ENCODE measurements at places on chromosomes 4 and X.
A peak's percentile ranks its signal among the peaks of the same experiment; 100 is the strongest.

DNA sequence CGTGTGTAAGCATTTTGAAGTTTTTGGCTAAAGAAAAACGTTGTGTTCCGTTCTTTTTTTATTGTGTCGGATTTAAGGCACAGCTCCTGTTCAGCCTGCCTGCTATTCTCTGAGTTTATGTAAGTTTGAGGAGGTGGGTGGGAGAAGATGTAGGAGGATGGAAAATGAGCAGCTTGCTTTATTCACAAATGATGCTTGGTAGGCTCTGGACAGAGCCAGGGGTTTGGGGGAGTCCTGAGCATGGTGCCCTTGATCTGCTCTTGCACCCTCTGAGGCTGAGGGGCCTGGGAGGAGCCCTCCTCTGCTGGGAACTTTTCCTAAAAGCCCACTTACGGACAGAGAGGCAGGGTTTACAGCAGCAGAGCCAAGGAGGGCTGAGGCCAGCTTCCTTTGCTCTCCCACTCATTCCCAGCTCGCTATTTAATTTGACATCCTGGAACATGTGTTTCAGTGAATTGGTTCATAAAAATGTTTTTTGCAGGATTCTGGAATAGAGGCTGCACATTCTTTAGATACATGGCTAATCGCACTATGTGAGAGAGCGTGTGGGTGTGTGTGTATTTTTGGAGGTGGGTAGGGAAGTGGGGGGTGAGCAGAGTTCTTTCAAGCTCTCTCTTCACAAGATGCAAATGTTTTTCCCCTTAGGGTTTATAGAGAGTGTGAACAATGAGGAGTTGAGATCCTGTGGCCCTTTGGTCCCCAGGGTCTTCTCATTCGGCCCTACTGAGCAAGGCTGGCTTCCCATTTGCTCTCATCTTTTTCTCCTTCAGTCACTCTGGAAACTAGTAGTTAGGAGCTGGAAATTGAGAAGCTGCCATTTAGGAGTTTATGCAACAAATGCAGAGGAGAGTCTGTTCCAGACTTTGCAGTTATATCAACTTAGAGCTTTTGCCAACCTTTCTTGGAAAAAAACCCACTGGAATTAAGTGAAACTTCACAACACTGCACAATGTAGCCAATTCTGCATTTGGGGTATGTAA, 32.1 kb downstream of the TMEM131L start:
- no peak for DNase-seq

DNA sequence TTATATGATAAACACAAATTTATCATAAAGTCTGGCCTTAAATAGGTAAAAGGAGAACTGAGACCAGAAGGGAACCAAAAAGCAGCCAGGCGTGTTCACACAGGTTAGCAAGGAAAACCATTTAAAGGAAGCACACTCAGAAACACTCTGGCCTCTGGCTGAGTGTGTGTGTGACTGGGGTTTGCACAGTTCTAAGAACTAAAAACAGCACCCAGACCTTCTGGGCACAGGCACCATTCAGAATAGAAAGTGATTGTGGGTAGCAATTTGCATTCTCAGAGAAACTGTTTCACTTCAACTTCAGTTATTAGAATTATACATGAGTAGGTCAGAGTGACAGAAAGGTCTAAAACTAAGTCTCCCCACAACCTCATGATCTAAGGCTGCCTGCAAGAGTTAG, 10.0 kb downstream of the GPR82 start:
- no peak for DNase-seq

DNA sequence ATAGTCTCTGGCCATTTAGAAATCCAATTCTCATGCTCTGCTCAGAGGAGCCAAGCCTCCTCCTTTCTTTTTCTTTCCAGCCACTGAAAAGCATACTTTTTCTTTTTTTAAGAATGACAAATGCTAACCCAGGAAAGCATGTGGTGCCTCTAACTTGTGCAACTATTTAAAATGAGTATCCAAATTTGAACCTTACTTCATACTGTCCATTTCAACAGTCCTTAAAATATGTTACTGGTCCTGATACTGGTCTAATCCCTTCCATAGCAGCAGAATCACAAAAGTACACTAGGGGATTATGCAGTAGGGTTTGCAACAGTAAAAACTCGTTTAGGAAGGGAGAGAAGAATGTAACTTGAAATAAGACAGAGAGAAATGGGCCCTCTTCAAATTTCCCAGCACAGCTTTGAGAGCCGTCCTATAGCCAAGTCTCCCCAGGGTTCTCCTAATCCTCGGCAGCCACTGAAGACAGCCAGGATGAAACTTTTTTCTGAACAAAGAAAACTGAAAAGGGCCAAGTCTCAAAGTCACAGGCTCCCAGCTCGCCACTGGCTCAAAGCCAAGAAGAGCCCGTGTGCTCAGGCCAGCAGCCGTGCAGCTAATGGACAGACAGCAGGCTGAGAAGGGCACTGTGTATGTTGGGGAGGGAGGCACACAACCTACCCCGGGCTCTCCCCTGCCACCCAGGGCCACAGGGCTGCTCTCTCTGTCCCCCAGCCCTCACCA, 39.5 kb downstream of the GPC4 start:
- peak; percentile 16 for DNase-seq

DNA sequence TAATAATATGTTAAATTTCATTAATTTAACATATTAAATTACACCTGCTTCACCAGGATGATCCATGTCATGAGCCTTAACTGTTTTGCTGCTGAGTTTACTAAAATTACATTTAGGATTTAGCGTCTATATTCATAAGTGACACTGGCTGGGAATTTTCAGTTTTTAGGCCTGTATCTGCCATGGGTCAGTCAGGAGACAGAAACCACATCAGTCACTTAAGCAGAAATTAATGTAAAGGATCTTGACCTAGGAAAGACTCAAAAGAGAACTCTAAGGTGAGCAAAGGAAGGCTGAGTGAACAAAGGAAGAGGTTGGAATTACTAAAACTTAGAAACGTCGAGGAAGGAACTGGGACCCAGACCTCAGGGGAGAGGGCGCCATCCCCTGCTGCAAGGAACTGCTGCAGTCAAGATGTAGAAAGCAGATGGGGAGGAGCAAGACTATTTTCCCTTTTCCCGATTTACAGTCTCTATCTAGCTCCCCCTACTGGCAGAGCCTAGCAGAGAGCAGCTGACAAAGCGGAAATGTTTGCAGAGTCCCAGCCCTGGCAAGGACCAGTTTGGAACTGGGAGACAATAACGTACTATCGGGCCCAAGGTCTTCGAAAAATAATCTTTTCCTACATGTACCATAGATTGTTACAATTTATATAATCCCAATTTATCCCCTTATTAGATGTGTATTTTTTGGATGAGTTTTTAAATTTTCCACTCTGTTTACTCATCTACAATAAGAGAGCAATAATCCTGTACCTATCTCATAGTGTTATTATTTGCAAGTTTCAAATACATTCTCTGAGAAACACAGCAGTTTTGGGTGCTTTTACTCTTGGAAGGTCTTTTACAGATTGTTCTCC, 22.6 kb upstream of the RBBP7 start:
- DNase-seq = peak; percentile 85

DNA sequence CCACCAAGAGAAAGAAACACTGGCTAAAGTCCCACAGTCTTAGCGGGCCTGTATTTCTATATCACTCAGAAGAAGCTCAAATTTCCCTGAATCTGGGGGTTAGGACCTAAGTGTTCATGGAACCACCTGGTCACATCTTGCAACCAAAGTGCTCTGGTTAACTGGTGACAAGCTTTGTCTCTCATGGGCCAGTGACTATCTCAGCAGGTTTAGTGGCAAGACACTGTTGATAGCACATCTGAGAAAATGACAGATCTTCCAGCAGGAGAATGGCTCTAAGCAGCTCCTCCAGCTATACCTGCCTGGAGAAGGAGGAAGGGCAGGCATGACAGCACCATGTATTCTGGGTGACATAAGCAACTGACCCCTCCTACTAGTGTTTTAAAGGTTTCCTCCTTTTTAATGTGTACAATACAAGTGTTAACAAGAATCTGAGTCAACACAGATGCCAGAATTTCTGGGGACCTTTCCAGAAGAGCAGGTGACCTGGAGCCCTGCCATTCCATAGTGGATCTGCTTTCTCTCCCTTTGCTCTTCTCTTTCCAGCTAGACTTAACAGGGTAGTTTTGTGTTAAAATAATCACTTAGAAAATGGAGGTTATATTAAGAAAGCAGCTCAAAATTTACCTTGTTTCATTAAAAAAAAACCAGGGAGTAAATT, 17.3 kb upstream of the QRFPR start:
- DNase-seq = no peak

All from midbrain (tissue), 1 donor.